ENCODE measurements at places on chromosomes 1 and 21.

- DNase-seq = no peak
Observed at GRCh38 chr1:242847390-242847993, 323.0 kb upstream of the PLD5 start.

DNA sequence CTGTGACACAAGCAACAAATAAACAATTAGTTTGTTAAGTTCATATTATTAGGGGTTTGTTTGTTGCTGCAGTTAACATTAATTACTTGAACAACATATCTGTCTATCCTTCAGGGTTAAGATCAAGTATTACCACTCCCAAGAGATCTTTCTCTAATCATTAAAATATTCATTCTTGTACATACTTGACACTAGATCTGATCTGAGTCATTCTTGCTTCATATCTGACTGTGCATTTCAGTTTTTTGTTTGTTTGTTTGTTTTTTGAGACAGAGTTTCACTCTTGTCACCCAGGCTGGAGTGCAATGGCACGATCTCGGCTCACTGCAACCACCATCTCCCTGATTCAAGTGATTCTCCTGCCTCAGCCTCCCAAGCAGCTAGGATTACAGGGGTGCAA lies 613.3 kb upstream of the PLXNA2 start:
- no peak for DNase-seq

GRCh38 chr1:191905781-191906180 lies 252.5 kb upstream of the RGS18 start:
- DNase-seq = no peak

DNA sequence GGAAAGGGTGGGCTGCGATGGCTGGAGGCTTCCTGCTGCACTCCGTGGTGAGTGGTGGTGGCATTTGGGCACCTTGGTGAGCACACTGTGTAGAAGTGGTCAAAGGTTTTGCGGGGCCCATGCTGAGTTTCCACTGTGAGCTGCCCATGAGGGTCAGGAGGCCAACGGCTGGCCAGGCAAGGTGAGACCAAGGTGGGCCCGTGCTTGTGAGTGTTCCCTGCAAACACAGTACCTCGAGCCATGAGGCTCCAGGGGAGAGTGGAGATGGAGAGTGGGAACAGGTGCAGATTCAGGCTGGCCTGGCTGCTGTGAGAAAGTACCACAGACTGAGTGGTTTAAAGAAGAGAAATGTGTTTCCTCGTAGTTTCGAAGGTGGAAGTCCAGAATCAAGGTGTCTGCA lies 40.8 kb downstream of the AJAP1 start:
- DNase-seq = no peak

GRCh38 chr1:201505503-201505890 lies 1.4 kb downstream of the CSRP1 start:
- DNase-seq = no peak

- no peak for DNase-seq
Observed at GRCh38 chr21:45409466-45410150, 4.6 kb downstream of the COL18A1 start.

DNA sequence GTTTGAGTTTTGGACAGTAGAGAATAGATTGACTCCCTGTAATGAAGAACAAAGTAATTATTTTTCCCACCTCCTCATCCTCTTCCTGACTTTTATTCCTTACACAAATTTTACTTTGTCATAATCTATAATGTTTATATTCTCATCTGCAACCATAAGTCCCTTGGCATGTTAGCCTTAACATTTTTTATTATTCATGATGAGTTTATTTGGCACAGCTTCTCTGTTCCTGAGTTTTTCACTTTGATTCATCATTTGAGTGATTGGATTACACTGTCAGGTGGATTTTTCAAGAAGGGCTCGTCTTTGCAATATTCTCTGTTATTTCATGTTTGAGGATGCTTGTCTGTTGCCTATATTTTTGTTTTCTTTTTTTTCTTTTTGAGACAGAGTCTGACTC lies 35.7 kb downstream of the TNFRSF8 start:
- DNase-seq = no peak

DNA sequence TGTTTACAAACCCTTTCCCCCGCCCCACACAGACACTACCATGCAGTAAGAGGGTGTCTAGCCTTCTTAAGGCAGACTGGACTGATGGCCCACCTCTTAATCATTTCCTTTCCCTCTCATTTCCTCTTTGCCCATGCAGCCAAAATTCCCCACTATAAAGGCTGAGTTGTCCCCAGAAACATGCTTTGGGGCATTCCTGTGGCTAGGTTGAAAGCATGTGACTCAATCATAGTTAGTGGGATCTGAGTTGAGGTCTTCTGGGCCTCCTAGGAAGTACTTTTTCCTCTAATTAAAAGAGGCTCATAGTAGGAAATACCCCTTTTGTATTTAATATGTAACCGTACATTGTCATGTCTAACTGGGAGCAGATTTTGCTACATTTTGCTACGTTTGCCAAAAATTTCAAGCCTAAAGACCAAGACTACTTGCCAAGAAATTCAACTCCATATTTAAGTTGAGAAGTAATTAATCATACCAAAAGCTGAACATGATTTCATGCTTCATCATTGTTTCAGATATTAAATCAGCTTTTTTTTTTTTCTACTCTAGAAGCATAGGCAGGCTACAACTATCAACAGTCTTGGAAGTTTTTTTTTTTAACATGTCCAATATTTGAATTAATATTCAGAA lies 174.7 kb downstream of the ADGRL4 start:
- no peak for DNase-seq

DNA sequence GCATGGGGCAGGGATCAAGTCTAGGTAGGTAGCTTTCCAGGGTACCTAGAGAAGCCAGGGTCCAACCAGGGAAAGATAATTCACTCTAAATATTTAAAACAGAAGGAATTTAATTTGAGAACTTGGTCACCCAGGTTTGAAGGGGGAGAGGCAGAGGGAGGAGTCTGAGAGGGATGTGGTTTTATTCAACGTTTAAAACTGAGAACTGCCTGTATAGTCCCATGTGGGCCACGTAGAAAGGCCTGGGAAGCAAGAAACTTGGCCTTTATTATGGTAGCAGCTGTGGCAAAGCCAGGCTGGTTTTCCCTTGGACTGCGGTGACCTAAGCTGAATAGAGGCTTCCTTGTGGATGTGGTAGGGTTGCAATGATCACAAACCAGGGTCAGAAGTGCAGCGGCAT lies 42.0 kb upstream of the DUSP10 start:
- DNase-seq = no peak

DNA sequence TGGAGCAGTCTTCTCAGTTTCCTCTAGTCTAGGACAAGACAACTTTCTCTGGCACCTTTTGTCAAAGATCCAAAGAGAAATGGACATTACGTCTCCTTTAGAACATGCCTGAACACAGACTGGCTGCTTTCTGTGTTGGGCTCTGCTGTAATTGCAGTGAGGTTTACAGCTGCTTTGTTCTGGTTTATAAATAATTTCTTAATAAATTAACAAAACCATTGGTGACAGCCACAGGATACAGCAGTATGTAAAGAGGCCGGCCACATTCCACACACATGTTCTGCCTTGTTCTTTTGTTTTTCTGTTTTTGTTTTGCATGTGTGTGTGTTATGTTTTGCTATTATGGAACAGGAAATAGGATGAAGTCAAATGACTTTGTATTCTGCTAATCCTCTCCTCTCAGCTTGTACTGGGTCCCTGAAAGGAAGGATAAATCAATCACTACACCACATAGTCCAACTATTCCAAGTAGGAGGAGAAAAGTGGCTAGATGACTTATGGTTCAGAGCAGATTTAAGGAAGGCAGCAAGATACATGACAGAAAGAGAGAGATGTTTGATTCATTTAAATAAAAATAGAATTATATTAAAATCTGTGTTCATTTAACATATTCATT lies 161.5 kb upstream of the ESRRG start:
- no peak for DNase-seq

GRCh38 chr1:18452550-18452949 lies 28.2 kb upstream of the KLHDC7A start:
- no peak for DNase-seq

GRCh38 chr1:15730936-15731335 lies 5.1 kb upstream of the SLC25A34 start:
- DNase-seq = no peak

DNA sequence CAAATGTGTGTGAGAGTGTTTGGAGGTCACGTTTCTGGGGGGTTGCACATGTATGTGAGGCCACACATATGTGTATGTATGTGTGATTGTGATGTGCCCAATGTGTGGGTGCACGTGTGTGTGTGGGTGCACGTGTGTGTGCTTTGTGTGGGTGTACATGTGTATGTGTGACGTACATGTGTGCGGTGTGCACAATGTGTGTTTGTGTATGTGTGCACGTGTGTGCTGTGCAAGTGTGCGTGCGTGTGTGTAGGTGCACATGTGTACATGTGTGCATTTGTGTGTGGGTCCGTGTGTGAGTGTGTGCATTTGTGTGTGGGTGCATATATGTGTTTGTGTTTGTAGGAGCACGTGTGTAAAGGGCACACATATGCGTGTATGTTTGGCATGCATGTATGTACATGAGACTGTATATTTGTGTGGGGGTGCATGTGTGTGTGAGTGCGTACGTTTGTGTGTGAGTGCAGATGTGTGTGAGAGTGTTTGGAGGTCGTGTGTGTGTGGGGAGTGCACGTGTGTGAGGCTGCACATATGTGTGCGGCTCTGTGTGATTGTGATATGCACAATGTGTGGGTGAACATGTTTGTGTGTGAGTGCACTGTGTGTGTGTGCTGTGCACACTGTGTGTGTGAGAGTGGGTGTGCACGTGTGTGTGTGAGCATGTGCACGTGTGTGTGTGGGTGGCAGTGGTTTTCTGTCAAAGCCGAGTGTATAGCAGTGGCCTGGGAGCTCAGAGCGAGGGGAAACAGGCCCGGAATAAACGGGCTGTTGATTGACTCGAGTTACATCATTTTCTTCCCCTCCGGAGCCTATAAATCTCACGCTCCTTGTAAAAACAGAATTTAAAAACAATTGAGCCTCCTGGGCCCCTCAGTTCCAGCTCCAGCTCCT lies 132.7 kb upstream of the ARHGEF16 start:
- no peak for DNase-seq

DNA sequence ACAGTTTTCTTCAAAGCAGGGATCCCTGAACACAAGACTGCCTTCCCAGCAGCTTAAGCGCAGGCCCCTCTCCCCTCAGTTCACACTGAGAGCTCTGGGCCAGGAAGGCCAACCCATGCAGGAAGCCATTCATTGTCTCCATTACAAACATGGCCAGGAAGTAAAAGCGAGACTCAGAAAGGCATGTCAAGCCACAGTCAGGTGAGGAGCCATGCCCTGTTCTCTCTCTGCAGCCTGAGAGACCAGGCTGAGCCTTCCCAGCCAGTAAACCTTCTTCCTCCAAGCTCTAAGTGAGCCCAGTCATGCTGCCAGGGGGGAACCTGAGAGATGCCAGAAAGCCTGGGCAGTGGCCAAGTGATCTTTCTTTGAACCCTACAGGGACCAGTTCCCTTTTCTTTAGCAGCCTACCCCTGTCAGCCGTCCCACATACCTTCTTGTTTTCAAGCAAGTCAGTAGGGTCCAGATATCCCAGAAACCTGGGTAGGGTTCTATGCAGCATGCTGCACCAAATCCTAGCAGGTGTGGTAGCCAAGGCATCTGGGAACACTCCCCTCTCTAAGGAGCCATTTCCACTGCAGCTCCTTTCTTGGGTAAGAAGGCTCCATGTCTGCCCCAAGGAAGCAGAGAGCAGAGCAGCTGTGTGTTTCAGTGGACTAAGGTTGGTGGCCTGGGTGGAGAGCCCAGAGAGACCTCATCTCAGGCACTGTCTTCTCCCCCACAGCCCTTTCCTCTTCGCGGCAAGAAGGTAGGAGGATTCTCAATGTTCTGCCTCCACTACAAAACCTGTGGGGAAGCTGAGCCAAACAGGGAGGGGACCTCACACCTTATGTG lies 977 bp downstream of the TRAF3IP3 start:
- DNase-seq = no peak

DNA sequence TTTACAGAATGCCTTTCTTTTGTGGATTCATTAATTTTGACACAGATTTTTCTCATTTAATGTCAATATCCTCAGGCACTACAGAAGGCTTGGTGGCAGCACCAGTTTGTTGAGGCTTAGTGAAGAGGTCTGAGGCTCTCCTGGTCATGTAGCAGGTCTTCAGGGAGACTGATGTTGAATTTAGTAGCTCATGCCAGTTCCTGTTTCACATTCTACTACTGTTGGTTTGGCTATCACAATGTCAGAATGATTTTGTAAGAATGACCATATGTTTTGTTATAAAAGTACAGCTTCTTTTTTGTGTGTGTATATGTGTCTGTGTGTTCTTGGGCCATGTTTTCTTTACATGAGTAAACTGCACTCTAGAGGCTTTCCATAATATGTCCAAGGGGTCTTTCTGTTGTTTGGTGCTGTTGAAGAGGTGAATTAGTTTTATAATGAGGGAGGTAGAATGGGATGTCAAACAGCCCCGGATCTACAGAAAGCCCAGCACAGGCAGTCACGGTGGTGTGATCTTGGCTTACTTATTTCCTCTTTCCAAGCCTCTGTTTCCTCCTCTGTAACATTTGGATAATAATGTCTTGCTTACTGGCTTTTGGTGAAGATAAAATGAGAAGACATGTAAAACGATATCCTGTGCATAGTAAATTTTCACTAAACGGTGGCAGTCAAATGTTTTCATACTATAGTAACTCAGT lies 32.0 kb downstream of the C1orf21 start:
- DNase-seq = no peak

DNA sequence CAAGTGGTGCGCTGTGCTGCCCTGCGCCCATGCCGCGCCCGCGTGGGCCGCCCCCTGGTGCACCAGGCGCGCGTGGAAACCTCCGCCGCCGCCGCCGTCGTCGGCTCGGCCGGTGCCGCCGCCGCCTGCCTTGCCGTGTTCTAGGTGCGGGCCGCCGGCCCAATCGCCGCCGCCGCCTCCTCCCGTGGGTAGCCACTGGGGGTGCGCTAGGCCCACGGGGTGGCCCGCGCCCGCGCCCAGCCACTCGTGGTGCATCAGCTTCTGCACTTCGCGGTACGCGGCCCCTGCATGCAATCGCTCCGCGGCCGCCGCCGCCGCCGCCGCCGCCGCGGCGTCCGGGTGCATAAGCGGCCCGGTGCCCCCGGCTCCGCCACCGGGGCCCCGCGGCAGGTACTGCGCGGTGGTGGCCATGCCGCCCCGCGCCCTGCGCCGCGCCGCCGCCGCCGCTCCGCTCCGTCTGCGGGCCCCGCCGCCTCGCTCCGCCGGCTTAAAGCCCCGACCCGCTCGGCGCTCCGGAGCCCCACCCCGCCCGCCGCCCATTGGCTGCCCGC lies at the start of gene POU3F1:
POU3F1 (minus strand) TSS at position 461 of the 551 bp plus-strand sequence; CDS start at position 411, 50 bp downstream.
- DNase-seq = no peak

DNA sequence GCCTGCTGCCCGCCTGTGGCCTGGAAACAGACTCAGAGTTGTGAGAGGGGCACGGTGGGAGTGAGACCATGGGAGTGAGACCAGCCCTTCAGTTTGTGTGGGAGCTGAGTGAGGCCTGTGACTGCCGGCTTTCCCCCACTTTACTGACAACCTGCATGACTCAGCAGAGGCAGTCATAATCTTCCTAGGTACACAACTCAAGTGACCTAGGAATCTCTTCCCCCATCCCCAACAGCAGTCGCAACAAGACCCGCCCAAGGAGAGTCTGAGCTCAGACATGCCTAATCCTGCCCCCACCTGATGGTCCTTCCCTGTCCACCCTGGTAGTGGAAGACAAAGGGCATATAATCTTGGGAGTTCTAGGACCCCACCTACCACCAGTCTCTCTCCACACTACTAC lies 44.2 kb downstream of the KLHL20 start:
- no peak for DNase-seq

GRCh38 chr1:119084798-119085197 lies 55.7 kb downstream of the WARS2 start:
- no peak for DNase-seq
